ENCODE measurements at places on chromosomes 2 and 18. TPM values are rescaled to one million over a fixed set of nuclear protein-coding genes. Genes with fewer than 3 reads are reported as not detected.

Gene B3GNT7
- 4.7 TPM for total RNA-seq

Gene MSTN
- total RNA-seq = 6.6 TPM

Gene FOXD4L1
- total RNA-seq = 0.12 TPM

Gene CHAC2
- 3.4 TPM for total RNA-seq

Gene ERMN
- total RNA-seq = 0.06 TPM

Gene EPAS1
- total RNA-seq = 74.0 TPM

Gene C2orf78
- not detected for total RNA-seq

Gene TFCP2L1
- total RNA-seq = 68.4 TPM

Gene ODC1
- 270 TPM for total RNA-seq

Gene NEU4
- total RNA-seq = 0.99 TPM

Data from metanephros (tissue), 2 donors.